Motor neuron (in vitro differentiated cells): ENCODE measurements at places on chromosomes 6 and 20. TPM values are rescaled to one million over a fixed set of nuclear protein-coding genes. Genes with fewer than 3 reads are reported as not detected.

DNA sequence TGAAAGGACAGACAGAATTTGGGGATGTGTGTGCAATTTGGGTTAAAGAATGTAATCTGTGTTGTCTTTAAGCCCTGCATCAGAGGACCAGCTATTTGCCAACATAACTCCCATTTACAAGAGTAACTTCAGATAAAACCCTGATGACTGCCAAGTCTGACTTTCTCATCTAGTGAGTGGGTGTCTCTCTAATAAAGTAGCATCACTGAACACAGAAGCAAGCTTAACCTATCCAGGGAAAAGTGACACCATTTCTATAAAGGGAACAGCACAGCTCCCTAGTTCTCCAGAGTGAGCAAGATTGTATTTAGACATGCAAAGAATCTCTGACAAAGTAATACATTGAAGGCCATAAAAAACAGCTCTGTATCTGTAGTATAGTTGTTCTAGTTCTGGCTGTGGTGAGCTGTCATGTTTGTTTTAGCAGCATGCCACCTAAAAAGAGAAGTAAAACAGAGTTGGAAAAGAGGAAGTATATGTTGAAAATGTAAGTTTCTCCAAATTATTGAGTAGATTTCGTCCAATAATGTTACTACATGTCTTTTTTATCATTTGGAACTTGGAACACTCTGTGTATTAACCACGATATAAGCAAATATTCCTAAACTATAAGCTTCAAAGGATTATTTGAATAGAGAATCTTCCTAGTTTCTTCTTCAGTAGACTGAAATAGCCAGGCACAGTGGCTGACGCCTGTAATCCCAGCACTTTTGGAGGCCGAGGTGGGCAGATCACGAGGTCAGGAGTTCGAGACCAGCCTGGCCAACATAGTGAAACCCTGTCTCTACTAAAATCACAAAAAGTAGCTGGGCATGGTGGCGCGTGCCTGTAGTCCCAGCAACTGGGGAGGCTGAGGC lies 8.8 kb upstream of the PIM1 start:
- peak; percentile 81 for ATAC-seq

- peak; percentile 66 for ATAC-seq
These were observed 24.0 kb downstream of the JAG1 start for GRCh38 chr20:10649797-10650160.

- peak; percentile 61 for ATAC-seq
These were observed 7.4 kb upstream of the FNDC1 start for GRCh38 chr6:159161839-159162238.

DNA sequence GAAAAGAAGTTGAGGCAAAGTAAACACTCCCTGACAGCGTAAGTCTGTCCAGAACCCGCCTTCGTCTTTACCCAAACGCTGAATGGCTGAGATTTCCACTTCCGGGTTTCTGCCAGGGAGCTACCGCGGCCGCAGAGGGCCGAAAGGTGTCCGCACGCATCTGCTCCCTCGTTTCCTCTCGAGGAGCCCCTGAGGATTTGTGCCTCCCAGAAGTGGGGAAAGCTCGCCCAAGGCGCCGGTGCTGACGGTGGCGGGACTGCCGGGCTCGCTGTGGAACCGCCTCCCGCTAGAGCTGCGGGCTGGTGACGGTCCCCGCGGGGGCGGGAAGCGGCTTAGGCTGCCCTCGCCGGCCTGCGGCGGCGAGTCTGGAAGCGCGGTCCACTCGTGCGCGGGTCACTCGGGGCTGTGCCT lies 1760.2 kb upstream of the DEFB115 start:
- ATAC-seq: no peak

DNA sequence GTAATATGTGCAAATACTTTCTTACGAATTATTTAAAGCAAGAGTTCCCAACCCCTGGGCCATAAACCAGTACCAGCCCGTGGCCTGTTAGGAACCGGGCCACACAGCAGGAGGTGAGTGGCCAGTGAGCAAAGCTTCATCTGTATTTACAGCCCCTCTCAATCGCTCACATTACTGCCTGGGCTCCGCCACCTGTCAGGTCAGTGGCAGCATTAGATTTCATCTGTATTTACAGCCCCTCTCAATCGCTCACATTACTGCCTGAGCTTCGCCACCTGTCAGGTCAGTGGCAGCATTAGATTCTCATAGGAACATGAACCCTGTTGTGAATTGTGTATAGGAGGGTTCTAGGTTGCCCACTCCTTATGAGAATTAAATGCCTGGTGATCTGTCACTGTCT lies 142.0 kb downstream of the RNASET2 start:
- ATAC-seq: peak; percentile 59

DNA sequence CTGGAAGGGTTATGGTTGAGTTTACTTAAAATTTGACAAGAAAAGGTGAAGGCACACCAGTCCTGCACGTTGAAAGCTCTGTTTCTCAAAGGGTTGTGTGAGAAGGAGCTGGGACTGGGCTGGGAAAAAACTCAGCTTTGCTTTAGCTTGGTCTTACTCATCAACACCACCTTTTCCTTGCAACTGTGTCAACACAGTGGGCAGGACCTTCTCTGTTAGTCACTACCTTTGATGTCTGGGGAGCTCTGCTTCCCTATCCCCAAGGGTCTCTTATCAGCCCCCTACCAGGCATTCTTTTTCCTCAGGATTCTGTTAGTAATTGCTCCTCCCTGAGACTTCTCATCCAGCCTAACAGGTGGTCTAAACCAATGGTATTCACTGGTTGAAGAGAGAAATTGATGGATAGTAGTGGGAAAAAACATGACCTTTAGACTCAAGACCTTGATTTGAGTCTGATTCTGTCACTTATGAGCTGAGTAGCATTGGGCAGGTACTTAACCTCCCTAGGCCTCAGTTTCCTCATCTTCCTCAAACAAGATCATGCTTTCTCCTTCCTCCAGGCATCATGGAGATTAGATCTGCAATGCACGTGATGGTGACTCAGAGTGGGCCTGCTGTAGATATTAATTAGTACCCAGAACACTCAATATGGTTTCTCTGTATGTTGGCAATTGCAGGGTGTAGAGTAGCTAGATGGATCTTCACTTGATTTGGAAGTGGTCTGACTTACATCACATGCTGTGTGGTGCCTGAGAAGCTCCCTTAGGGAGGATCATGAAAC lies 17.2 kb upstream of the FOXA2 start:
- ATAC-seq: no peak

DNA sequence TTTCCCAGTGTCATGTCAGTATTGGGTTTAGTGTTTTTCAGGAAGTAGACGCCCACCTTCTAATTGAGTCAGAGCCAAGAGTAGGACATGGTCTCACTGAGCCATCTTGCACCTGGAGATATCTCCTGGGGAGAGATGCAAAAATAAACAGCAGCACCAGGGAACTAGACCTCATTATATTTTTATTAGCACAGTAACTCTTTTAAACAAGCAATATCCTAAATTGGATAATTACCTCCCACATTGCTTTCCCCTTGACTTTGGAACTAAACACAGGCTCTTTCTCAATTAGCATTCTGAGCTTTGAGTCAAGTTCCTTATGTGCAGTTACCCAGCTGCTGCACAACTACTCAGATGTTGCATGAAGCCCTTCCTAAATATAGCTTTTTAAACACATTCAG lies 175.4 kb downstream of the IBTK start:
- no peak for ATAC-seq

OXT gene
- not detected in 2 replicates for total RNA-seq

CBLN4 gene
- total RNA-seq: 0.46 and 0.62 TPM in 2 replicates

C6orf62 gene
- 111 TPM in 2 replicates for total RNA-seq

TMC2 gene
- total RNA-seq: 0.05 and 0.19 TPM in 2 replicates

ULBP1 gene
- 7.6 and 9.1 TPM in 2 replicates for total RNA-seq
